Fibroblast of lung (primary cell): ENCODE measurements at places on chromosomes 11 and 22. TPM values are rescaled to one million over a fixed set of nuclear protein-coding genes. Genes with fewer than 3 reads are reported as not detected.
A peak's percentile ranks its signal among the peaks of the same experiment; 100 is the strongest.

DNA sequence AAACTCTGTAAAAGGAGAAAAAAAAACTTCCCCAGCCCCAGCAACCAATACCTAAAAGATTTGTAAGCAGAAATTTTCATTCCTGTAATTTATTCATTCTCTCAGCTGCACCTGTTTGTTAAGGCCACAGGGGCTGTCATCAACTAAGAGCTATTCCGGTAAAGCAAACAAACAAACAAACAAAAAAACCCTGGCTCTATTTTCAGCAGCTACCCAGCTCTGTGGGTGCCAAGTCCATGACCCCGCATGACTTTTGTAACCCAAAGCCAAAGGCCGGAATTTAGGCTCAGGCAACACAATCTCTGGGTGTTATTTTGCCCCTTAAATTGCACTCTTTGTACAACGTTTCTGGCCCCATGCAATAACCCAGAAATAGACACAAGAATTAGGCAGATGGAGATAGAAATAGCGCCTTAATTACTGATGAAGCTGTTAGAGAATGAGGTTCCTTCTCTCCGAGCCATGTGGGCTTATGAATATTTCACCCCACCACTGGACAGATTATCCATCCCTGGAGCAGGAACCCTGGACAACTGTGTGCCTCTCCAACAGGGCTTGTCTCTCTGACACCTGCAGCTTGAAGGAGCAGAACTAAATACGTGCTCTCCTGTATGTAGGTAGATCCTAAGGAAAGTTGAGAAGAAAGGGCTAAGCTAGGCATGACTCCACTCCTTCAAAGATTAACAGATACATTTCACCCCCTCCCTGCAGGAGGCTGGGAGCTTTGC, 29.4 kb downstream of the APOL6 start:
- no peaks in the 10 kb centered on the region for H3K4me1 ChIP-seq
- no peak overlapping the region for H3K27ac ChIP-seq
- no peak for DNase-seq
- H3K27me3 ChIP-seq = no peaks in the 10 kb centered on the region

GRCh38 chr22:22058633-22059290, 76.2 kb upstream of the TOP3B start:
- no peak for DNase-seq
- H3K27me3 ChIP-seq = peaks cover 7% of the 10 kb centered on the region
- no peak overlapping the region for H3K27ac ChIP-seq

GRCh38 chr11:72039031-72039855, 40.5 kb downstream of the IL18BP start:
- H3K27ac ChIP-seq = peak overlapping the region; percentile 92
- no peaks in the 10 kb centered on the region for H3K27me3 ChIP-seq
- DNase-seq = peak; percentile 28

Gene OR52I1
- total RNA-seq = not detected in 2 replicates

DNA sequence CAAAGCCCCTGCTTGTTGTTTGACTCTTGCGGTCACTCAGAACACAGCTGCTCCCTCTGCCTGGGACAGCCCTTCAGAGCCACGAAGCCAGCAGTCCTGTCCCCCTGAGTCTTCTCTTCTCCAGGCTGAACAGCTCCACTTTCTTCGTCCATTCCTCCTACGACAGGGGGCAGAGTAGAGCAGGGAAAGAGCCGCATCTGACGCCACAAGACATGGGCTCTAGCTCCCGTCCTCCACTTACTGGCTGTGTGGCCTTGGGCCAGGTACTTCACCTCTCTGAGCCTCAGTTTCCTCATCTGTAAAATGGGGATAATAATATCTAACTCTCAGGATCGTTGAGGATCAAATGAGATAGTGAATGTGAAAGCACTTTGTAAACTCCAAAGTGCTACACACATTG, 29.9 kb downstream of the CHRDL2 start:
- peaks cover 3% of the 10 kb centered on the region for H3K4me1 ChIP-seq
- no peaks in the 10 kb centered on the region for H3K36me3 ChIP-seq
- H3K4me3 ChIP-seq = no peak overlapping the region

DNA sequence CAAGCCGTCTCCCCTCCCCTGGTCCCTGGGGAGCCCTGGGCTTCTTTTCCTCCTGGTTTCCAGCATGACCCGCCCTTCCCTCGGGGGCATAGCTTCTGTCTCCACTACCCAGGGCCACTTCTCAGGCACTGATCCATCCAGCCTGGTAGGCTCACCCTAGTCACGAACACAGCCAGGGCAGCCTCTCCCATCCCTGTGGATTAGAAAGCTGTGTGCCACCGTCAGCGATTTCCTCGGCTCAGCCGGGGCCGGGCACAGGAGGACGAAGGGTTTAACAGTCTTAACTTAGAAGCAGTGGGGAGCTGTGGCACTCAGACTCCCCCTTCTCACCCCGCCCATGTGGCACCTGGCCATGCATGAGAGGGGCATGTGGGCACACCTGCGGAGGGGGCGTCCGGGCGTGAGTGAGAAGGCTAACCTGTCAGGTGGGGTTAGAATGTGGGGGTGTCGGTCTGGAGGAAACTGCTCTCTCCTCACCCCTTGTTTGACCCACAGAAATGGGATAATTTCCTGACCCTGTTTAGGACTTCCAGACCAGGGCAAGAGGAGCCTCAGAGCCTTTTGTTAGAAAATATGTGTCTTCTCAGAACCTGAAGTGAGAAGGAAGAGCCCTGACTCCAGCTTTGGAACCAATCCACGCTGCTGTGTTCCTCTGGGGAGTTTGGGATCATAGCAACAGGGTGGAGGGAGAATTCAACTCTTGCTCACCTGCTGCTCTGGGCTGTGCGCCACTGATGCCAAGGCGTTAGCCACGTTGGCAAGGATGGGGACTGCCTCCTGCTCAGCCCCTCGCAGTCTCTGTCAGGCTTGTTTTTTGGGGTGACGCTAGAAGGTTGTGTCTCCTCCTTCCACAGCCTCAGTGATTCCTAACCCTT, 14.6 kb downstream of the GLB1L2 start:
- no peaks in the 10 kb centered on the region for H3K27me3 ChIP-seq
- no peak for DNase-seq
- H3K36me3 ChIP-seq = no peaks in the 10 kb centered on the region
- H3K4me1 ChIP-seq = no peaks in the 10 kb centered on the region
- no peak overlapping the region for H3K4me3 ChIP-seq

DNA sequence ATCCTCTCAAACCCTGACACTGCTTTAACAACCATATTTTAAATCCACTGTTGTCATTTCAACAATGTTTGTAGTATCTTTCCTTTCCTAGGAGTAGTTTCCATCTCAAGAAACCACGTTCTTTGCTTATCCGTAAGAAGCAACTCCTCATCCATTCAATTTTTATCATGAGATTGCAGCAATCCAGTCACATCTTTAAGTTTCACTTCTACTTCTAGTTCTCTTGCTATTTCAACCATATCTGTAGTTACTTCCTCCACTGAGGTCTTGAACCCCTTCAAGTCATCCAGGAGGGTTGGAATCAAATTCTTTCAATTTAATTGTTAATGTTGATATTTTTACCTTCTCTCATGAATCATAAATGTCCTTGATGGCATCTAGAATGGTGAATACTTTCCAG, 22.4 kb downstream of the CCDC82 start:
- no peak overlapping the region for H3K27ac ChIP-seq
- DNase-seq = no peak
- no peak overlapping the region for H3K4me3 ChIP-seq
- H3K36me3 ChIP-seq = no peaks in the 10 kb centered on the region
- H3K27me3 ChIP-seq = no peaks in the 10 kb centered on the region

- H3K27ac ChIP-seq = peak overlapping the region; percentile 48
- H3K4me3 ChIP-seq = no peak overlapping the region
- no peaks in the 10 kb centered on the region for H3K27me3 ChIP-seq
- DNase-seq = peak; percentile 97
- peaks cover 2% of the 10 kb centered on the region for H3K36me3 ChIP-seq
These were observed 124.3 kb downstream of the DBX1 start for GRCh38 chr11:20035701-20036601.

Gene POU2AF2
- not detected in 2 replicates for total RNA-seq

GRCh38 chr22:39490135-39490798, 11.8 kb upstream of the MIEF1 start:
- DNase-seq = peak; percentile 72
- peaks cover 17% of the 10 kb centered on the region for H3K4me1 ChIP-seq
- no peak overlapping the region for H3K4me3 ChIP-seq
- H3K36me3 ChIP-seq = no peaks in the 10 kb centered on the region
- H3K27me3 ChIP-seq = no peaks in the 10 kb centered on the region

DNA sequence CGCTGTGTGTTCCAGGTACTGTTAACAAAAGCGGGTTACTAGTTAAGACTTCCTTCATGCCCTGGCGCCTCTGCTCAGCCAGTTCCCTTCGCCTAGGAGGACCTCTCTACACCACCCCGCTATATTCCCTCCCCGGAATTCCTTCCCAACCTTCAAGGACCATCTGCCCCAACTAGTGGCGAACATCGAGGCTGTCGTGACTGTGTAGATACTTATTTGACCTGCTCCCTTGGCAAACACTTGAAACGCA, 450 bp upstream of the BCL2L13 start:
- H3K27me3 ChIP-seq = no peaks in the 10 kb centered on the region
- H3K36me3 ChIP-seq = no peaks in the 10 kb centered on the region
- H3K27ac ChIP-seq = peak overlapping the region; percentile 100

DNA sequence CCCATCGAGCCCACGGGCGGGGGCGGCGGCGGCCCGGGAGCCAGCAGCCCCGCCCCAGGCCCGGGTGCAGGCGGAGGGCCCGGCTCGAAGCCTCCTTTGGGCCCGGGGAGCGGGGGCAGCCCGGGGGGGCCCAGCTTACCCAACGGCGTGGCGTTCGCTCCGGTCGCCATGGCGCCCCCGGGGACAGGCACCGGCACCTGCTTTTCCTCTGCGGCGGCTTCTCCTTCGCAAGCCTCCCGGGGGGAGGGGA, 194 bp downstream of the SF1 start:
- peaks cover 12% of the 10 kb centered on the region for H3K4me1 ChIP-seq
- H3K4me3 ChIP-seq = peak overlapping the region; percentile 41
- peak overlapping the region; percentile 93 for H3K27ac ChIP-seq
- H3K27me3 ChIP-seq = no peaks in the 10 kb centered on the region

Gene GPR83
- not detected in 2 replicates for total RNA-seq

Gene RIMBP3C
- under 0.01 and 0.50 TPM in 2 replicates for total RNA-seq

Gene FOLR1
- total RNA-seq = not detected in 2 replicates

DNA sequence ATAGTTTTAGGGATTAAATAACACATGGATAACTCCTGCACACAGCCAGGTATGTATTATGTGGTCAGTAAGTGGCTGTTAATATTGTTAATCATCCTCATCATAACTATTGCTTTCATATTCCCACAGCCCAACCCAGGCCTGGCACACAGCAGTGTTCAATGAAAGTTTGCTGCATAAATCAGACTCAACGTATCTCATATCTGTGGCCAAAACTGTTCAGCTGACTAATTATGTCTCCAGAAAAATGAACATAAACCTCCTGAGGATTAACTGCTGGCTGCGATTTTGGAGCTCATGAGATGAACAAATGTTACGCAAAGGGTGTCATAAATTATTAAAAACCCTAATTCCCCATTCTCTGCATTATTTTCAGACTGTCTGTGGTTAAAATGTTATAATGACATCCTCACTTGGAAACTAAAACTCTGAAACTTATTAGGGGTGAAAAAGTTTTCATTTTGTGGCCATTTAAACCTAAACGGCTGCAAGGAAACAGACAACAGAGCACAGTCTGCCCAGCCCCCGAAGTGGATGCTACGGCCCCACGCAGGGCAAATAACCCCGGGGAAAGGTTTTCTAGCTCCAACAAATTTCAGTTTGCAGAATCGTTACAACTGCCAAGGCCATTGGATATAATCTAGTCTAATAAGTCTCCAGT, 17.3 kb downstream of the ABCC8 start:
- H3K36me3 ChIP-seq = no peaks in the 10 kb centered on the region
- no peaks in the 10 kb centered on the region for H3K27me3 ChIP-seq
- DNase-seq = no peak
- no peaks in the 10 kb centered on the region for H3K4me1 ChIP-seq

Gene SYT9
- not detected in 2 replicates for total RNA-seq
